ENCODE measurements at places on chromosomes 6 and 20.

- no peak for DNase-seq
Observed at GRCh38 chr6:48476257-48476656, 365.3 kb upstream of the PTCHD4 start.

DNA sequence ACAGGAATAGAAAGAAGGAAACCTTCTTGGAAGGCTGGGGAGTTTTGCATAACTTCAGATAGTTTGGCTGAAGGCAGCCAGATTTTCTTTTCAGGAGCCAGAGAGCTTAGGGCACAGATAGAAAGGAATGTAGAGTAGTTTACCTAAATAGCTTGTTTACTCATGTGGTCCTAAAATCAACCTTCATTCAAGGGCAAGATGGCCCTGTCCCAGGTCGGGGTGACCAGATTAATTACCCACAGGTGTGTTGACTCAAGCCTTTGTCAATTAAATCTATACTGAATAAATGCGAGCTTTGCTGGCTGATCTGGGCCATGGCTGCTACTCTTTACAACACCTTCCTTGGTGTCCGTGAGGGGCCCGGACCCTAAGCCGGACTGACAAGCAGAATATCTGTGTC, 792.0 kb upstream of the MAN1A1 start:
- no peak for DNase-seq

GRCh38 chr6:167949121-167949684, 48.3 kb upstream of the KIF25 start:
- DNase-seq, result no peak

DNA sequence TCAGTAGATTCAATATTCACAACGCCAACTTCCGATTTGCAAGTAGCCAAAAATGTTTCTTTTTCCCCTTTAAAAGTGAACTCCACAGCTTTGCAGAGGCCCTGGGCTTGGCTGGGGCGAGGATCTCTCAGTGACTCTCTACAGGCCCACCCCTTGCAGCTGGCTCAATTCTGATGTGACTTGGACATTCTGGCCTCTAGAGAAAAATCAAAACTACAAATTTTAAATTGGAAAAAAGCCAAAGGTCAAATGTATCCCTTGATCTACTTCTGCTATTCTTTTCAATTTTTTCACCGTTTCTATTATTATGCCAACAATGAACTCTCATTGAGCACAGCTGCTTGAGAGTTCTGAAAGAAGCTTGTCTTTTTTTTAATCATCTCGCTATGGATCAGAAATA, 245.9 kb upstream of the HS3ST5 start:
- no peak for DNase-seq

DNA sequence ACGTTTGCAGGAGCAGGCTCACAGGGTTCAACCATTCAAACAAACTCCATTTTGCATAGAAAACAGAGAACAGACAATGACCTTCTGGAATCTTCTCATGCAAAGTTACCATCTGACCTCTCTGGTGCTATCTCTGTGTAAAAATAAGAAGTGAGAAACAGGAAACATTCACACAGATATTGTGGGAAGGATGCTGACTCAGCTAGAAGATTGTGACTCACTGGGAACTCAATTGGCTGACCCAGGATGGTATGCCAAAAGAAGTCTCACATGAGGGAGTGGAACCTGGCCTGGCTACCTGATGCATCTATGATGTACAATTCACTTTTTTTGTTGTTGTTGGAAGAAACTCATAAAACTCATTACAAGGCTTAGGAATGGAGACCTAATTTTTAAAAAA, 61.1 kb upstream of the TBX18 start:
- no peak for DNase-seq

- no peak for DNase-seq
Observed at GRCh38 chr6:42791706-42792320, 10.0 kb downstream of the BICRAL start.

GRCh38 chr20:57964011-57964862, 254.4 kb upstream of the PMEPA1 start:
- DNase-seq, result no peak

DNA sequence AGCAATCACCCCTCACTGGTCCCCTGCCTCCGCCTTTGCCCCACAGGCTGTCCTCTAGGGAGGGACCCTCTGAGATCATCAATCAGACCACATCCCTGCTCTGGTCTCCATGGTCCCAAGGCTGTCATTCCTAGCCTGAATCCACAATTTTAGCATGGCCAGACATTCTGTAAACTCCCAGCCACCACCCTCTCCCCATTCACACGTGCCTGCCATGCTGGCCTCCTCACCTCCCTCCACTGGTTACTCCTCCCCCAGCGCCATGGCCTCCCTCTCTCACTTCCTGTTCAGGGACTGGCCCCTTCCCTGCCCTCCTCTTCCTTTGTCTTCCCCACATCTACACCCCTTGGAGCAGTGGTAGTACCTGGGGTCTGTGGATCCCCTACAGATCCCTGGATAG, 150.7 kb upstream of the MLN start:
- no peak for DNase-seq

GRCh38 chr6:132391391-132392269, 9.6 kb downstream of the MOXD1 start:
- DNase-seq, result no peak

DNA sequence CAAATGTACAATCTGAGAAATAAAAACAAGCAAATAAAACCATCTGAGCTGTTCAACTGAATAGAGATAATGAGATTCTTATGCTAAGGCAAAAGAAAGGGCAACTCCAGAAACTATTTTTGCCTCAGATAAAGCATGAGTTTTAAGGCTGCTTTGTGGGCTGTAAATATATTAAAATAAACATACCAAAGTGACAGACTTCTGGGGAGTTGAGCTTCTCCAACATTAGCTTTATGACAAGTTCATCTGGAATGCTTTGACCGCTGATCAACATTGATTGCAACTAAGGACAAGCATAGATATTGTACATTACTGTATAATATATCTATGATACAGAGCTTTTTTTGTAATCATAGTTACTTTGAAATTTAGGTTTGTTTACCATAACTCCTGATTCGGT, 19.3 kb downstream of the AK9 start:
- DNase-seq, result no peak

DNA sequence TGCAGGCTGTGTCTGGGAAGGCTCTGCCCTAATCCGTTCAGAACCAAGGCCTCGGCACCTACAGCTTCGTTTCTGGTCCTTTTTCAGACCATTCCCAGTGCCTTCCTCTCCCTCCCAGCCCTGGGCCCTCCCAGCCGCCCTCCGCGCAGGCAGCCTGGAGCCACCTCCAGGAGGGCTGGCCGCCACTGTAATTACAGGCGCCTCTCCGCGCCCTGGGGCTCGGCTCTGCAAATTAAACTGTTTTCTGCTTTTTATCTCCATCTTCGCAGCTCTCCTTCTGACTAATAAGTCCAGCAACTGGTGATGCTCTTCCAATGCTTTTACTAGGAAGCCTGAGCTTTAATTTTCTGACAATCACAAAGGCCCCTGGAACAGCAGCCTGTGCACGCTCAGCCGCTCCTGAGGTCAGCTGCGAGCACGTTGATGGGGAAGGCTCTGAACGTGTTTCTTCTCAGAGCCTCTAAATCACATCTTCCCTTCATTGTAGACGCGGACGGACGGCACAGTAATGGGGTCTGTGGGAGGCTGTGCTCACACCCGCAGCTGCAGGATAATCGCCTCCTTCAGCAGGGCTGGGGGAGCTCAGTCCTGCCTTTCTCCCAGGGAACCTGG, 194.6 kb downstream of the DLL1 start:
- DNase-seq, result no peak

- no peak for DNase-seq
Observed at GRCh38 chr6:34177181-34177591, 31.3 kb upstream of the GRM4 start.

All from GM10248 (cell line).